Right renal cortex interstitium (tissue), 3 donors: ENCODE measurements at places on chromosomes 5 and 9.

- no peak for DNase-seq
These were observed 201.2 kb downstream of the TARS1 start for GRCh38 chr5:33641744-33642505.

GRCh38 chr9:18359335-18359734, 114.6 kb upstream of the ADAMTSL1 start:
- no peak for DNase-seq

DNA sequence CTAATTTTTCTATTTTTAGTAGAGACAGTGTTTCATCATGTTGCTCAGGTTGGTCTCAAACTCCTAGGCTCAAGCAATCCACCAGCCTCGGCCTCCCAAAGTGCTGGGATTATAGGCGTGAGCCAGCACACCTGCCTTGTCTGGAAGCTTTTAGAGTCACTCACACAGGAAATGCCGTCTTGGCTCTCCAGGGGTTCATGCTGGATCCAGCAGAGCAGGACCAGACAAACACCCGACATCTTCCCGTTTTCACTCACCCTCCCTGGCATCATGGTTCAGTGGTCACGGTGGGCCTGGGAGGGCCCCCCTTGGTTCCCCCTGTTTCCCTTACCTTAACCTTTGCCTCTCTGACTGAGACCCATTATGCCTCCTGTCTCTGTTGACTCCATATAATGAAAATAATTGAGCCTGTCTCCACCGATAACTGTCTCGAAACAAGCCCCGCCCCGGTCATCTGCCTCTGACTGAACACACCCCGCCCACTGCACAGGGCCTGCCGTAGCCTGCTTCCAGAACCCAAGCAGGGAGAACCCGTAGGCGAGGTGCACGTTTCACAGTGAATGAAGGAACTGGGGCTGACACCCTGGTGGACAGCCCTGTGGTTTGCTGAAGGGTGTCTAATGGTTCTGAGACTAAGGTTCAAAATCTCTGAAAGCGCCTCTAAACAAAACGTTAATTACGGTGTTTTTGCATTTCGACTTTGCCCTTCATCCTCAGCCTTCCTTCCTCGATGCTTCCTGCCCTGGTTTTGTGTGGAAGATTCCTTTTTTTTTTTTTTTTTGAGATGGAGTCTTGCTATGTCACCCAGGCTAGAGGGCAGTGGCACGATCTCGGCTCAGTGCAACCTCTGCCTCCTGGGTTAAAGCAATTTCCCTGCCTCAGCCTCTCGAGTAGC, 39.7 kb upstream of the SPRY4 start:
- no peak for DNase-seq

GRCh38 chr5:177128551-177128981, 5.0 kb upstream of the NSD1 start:
- no peak for DNase-seq

DNA sequence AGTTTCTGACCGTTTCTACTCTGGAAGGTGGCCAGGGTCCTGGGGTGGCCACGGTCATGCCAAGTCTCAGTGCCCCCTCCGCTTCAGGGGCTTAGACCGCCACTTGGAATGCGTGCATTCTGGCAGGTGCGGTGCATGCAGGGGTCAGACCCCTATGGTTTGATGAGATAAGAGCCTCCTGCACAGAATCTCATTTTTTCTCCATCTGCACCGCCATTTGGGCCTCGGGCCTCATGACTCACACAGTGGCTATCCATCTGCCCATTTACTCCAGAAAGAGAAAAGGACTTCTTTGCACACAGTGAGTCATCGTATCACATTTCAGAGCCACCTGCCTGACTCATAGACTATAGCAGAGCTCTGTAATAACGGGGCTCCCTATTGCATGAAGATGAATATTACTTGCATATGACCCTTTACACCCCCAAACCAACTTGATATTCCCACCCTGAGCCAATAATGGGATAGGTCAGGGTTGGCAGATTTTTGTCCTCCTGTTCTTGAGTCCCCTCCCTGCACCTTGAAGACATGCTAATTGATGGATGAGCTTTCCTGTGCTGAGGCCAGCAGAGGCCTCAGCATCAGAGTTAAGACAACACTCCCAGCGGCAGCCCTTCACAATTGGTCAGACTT, 157.4 kb downstream of the NR3C1 start:
- DNase-seq: no peak

DNA sequence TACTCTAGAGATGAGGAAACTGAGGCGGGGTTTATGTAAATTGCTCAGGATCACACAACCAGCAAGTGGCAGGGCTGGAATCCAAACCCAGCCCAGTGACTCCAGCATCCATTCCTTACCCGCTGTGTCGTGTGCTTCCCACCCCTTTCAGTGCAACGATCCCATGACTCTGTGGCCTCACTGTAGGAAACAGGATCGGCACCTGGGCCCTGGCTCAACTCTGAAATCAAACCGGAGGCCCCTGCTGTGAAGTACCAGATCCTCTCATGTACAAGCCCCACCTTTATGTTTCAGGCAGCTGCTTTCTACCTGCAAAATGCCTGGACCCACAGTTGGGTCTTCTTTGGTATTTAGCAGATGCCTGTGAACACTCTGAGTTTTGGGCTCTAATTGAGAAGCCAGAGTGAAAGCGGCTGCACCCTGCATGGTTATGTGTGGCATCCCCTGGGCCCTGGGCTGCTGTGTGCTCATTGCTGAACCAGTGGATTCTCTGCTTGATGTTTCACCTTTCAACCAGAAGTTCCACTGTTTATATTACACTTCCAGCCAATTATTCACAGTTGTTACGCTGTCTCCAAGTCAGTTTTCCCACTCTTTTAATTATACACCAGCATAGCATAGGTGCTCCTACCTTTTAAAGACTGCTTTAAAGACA, 36.7 kb downstream of the ABLIM3 start:
- DNase-seq: no peak

- no peak for DNase-seq
These were observed 111.8 kb downstream of the EFNA5 start for GRCh38 chr5:107558823-107559375.

DNA sequence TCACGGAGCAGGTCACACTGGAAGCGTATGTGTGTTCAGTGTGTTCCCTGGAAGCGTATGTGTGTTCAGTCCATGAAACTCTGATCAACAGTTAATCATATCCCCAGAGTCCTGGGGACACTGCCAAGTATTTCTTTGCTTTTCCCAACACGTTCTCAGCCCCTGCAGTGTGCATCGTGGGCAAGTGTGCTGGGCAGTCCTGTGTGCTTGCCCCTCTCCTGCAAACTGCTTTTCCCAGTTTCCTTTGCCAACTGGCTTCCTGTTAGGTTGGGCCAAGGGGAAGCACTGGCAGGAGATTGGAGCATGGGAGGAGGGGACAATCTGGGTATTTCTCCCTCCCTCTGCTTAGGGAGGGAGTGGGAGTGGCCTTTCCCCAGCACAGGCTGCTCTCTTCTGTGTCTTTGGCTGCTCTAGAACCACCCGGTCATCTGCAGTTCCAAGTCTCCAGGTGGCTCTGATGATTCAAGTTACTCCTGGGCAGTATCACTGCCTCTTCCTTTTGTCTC, 36.8 kb upstream of the NEK6 start:
- DNase-seq: no peak

GRCh38 chr9:115240676-115241075, 122.7 kb upstream of the TNC start:
- no peak for DNase-seq
